ENCODE measurements at places on chromosomes 1 and 21.

- no peak for DNase-seq
Observed at GRCh38 chr1:54950006-54950368, 30.4 kb upstream of the TMEM61 start.

DNA sequence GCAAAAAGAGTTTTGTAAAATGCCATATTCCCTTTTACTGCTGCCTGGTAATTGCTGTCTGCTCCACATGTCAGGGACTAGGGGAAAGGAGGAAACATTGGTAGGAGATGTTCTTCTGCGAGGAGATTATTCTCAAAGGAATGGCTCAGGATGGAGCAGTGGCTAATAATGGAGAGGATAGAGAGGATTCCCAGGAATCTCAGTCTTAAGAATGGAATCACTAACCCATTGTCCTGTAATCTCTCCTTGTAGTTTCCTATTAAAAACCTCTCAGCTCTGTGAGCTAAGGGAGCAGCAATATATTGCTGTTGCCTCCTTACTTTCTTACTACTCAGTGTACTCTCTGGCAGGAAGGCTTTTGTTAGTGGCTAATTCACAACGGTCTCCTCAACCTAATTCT lies 175.4 kb downstream of the HS2ST1 start:
- no peak for DNase-seq

GRCh38 chr21:26570203-26570602 lies 2.9 kb downstream of the CYYR1 start:
- DNase-seq: no peak

GRCh38 chr1:204077979-204078696 lies 5.2 kb downstream of the SOX13 start:
- DNase-seq: no peak
